Glutamatergic neuron (in vitro differentiated cells): ENCODE measurements at places on chromosomes 6 and 20. TPM values are rescaled to one million over a fixed set of nuclear protein-coding genes. Genes with fewer than 3 reads are reported as not detected.

MYB gene
- total RNA-seq, result 0.56 TPM

SLA2 gene
- total RNA-seq, result not detected

DNA sequence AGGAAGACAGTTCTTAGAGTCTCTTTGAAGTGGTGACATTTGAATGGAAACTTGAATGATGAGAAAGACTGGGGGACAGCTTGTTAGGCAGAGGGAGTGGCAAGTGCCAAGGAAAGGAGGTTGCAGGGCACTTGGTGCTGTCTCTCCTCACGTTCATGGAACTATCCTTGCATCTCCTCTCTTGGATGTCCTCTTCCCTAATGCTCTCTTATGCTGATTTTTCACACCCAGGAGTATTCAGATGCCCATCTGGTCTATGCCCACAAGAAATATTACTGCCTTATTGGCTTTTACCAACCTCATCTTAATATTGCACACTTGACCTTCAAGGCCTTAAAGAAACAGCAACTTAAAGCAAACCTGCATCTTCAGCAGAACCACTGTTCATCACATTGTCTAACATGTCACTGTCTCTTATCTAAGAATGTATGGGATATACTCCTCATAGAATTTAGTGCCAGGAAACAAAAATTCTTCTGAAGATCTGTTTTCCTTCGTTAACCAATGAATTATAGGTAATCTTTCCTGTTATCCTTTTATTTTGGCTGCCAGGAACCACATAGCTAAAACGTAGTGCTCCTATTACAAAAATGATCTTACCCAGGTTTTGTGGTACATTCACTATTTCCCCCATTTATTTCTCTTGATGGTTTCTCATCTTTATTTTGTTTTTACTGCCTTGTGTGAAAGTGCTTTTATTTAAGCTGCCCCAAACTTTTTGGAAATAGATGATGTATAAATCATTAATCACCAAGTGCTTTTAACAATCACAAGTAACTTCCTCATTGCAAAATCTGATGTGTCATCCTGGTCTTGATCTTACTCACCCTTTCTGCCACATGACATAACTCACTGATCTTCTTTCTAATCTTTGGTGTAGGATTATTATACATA, 12.8 kb downstream of the RGS17 start:
- DNase-seq, result no peak

DNA sequence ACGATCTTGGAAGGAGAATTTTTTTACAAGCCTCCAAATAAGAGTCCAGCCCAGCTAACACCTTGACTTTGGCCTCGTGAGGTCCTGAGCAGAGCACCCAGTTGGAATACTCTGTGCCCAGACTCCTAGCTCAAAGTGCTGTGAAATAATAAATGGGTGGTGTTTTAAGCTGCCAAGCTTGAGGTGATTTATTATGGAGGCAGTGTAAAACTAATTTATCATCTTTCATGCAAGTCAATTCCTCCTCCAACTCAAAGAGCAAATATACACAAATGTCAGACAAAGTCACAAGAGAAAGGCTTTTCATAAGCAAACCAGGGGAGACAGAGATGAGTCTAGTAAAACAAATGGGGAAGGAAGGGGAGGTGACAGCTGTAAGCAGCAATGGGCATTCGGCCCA, 12.7 kb downstream of the ABT1 start:
- DNase-seq, result no peak

GRCh38 chr6:121838842-121839241, 403.4 kb downstream of the GJA1 start:
- DNase-seq, result no peak

DNA sequence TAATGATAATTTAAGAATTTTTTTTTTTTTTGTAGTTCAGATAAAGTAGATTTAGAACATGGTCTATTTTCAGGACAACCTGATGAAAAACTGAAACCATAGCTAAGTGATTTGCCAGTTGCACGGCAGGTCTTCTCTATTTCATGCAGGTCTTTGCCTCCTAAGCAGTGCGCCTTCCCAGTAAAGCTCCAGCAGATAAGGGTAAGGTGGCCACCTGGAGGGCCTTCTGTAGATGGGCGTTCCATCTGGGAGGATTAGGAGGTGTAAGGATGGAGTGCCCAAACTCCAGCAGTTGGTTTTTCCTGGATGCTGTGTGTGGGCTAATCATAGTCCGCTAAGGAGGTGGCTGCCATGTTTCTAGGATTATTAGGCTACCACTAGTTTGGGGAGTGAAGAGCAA, 107.1 kb downstream of the ARID1B start:
- DNase-seq, result no peak

DNA sequence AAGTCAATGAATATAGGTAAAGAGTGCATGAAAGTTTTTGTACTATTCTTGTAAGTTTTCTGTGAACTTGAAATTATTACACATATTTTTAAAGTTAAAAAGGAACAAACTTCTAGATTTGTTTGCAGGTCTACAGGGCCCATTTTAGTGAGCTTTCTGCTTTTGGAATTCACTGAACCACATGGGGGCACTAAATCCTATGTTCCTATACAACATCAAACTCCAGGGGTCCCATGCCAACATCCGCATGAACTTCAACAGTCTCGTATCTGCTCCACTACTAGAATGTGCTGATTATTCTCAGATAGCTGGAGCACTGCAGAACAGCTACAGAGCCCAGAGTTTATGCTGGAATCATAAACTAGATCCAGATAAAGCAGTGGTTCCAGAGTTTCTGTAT, 347.9 kb upstream of the SPTLC3 start:
- no peak for DNase-seq
